ENCODE measurements at places on chromosomes 5 and 9. TPM values are rescaled to one million over a fixed set of nuclear protein-coding genes. Genes with fewer than 3 reads are reported as not detected.

GRCh38 chr5:39521940-39522590 lies 97.3 kb upstream of the DAB2 start:
- H3K4me1 ChIP-seq = peaks cover 2% of the 10 kb centered on the region
- H3K4me3 ChIP-seq = no peak overlapping the region
- no peaks in the 10 kb centered on the region for H3K36me3 ChIP-seq

GRCh38 chr5:31759925-31760324 lies 121.0 kb downstream of the PDZD2 start:
- no peak overlapping the region for H3K4me3 ChIP-seq
- peaks cover 4% of the 10 kb centered on the region for H3K27me3 ChIP-seq
- no peak for DNase-seq
- no peak overlapping the region for H3K27ac ChIP-seq

- no peak for DNase-seq
- H3K4me1 ChIP-seq = no peaks in the 10 kb centered on the region
Measured at GRCh38 chr9:130500340-130501180, 55.8 kb downstream of the ASS1 start.

- DNase-seq = peak; percentile 2
- no peaks in the 10 kb centered on the region for H3K27me3 ChIP-seq
- peaks cover 76% of the 10 kb centered on the region for H3K4me1 ChIP-seq
- peaks cover 51% of the 10 kb centered on the region for H3K36me3 ChIP-seq
- peak overlapping the region; percentile 41 for H3K27ac ChIP-seq
Measured at GRCh38 chr5:10639846-10640368, 76.0 kb downstream of the ANKRD33B start.

DNA sequence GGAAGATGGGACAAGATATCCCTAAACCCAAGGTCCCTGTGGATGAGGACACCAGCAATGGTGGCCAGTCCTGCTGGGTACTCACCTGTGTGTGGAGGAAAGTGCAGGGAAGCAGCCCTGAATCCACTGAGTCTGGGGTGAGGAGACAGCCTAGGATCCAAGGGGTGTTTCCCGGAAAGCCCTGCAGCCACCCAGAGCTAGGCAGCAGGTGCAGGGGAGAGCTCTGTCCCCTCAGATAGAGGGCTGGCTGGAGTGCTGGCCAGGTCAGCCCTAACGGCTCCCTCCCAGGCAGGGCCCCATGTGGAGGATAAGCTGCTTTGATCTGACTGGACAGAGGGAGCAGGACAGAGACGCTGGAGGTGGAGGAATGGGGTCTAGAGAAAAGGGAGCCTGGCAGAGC lies 344.7 kb upstream of the IRX4 start:
- no peaks in the 10 kb centered on the region for H3K36me3 ChIP-seq
- DNase-seq = no peak
- H3K4me3 ChIP-seq = no peak overlapping the region
- H3K4me1 ChIP-seq = no peaks in the 10 kb centered on the region
- no peak overlapping the region for H3K27ac ChIP-seq

C9orf153 gene
- total RNA-seq = 0.18 TPM

PCDHGA6 gene
- total RNA-seq = 1.8 TPM

AGXT2 gene
- total RNA-seq = not detected

All from activated B cell treated with CpG ODN at 0.5 μM for 24 hours (primary cell).